ENCODE measurements at places on chromosomes 6 and 20.

- DNase-seq, result no peak
These were observed at the start of gene DEFB123 for GRCh38 chr20:31440012-31440659. Gene DEFB123 (plus strand): TSS chr20:31440632. CDS start chr20:31440699, 67 bp downstream.

DNA sequence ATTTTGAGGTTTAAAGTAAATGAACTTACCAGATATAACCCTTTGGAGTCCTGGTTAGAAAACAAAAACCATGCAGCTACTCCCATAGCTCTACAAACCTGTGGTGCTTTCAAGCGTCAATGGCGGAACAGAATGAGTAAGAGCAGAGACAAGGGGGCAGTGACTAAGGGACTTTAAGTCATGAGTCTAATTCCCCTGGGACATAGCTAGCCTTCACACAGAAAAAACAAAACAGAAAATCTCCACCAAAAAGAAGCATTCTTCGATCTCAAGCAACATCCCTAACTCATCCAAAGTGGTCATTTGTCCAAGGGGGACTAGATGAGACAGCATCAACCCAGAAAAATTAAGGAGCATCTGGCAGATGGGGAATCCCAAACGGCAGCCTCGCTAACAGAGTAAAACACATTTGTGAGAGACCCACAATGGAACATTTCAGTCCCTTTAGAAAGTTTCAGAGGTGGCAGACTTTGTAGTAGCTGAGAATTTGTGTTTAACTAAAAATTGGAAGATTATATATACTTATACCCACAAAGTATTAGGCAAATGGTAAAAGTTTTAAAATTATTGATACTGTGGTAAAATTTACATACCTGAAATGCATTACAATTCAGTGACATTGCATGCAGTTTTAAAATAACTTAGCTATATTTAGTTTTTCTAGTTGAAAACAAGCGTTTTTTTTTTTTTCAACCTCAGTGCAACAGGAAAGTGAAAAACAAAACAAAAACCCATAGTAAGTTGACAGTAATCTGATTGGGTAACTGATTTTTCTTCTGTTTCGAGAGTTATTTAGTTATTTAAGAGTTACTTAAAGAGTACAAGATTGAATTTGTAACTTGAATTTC, 67.5 kb downstream of the KCNQ5 start:
- DNase-seq, result no peak

DNA sequence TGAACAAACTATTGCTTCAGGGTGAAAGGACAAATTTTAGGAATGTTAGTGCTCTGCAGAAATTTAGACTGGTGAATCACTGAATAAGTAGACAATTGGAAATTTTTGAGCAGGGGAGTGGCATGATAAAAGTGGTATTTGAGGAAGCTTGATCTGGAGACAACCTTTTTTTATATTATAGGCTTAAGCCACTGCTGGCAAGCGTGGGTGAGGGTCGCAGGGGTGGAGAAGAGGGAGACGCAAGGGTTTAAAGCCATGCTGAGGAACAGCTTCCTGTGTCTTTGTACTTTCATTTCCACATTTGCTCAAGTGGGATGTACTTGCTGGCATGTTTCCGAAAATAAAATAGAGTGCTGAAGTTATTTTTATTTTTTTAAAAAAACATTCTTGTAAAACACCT, 23.7 kb downstream of the NCOA7 start:
- DNase-seq, result no peak

GRCh38 chr20:44413575-44414345, 58.3 kb downstream of the HNF4A start:
- no peak for DNase-seq

DNA sequence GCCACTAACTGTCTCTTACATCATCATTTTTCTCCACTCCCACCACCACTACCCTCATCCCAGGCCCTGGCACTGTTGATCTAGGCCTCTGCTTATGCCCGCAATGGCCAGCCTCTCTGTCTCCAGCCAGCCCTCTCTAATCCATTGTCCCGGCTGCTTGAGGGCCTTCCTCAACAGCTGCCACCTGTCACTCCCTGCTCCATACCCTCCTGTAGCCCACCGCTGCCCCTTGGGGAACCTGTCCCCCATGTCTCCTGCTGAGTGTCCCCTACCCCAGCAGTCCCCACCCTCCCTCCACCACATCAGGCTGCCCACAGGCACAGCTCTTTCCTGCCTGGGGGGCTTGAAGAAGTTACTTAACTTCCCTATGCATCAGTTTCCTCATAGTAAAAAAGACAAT, 13.4 kb downstream of the TEAD3 start:
- no peak for DNase-seq

GRCh38 chr20:23233341-23233740, 117.2 kb upstream of the NXT1 start:
- no peak for DNase-seq
